Left ventricle myocardium inferior (tissue), 1 donor: ENCODE measurements at places on chromosomes 7 and 10. TPM values are rescaled to one million over a fixed set of nuclear protein-coding genes. Genes with fewer than 3 reads are reported as not detected.

PNLIPRP1 gene
- not detected for total RNA-seq

CNTNAP2 gene
- total RNA-seq: 0.99 TPM

SLC25A13 gene
- total RNA-seq: 9.1 TPM

DNA sequence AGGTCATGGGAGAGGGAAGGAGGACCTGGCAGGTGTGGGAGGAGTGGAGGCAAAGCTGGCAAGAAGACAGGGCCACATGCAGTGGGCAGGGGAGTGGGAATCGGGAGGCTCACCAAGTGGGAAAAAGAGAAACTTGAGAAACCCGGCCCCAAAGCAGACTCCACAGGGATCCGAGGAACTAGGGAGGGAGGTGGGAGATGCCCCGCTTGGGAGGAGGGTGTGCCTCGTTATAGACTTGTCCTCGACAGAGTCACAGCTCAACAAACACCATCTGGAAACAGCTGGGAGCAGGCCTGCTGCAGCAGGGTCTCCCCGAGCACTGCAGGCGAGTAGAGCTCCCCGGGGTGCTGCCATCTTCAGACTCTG lies 54.8 kb downstream of the MKI67 start:
- no peak for DNase-seq

DNA sequence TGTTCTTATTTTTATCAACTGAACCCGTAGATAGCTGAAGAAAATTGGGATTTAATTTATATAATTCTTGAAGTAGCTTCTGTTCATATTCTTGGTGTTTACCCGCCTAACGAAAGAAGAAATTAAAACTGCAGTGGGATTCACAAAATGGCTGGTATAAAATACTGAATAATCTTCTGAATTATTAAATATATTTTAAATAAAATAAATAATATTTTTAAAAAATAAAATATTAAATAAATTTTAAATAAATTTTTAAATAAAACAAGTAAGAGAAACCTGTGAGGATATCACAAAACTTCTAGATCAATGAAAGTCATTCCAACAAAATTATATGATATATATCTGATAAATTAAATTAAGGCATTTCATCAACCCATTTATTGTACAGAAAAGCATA lies 99.4 kb downstream of the CNOT4 start:
- DNase-seq: no peak
